GM18507 (cell line): ENCODE measurements at places on chromosomes 5 and 9.

DNA sequence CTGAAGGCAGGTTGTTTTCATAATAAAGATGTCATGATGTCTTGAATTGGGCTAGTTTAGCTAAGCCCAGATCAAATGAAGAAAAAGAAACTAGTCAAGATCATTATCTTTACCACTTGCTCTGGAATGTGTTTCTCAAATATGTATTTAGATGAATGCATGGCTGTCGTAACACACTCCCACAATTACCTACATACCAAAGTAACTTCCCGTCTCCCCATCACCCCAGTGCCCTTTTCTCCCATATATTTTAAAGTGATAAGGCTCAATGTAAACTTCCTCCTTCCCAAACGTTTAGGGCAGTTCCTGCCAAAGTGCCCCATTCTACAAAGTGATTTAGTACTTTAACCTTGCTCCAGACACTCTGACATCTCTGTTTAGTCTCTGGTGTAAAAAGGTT is 61.4 kb downstream of the SLC1A3 start:
- DNase-seq, result no peak

GRCh38 chr5:73640861-73641320 is 14.9 kb downstream of the ARHGEF28 start:
- no peak for DNase-seq

GRCh38 chr9:130118841-130119518 is 53.2 kb upstream of the NCS1 start:
- DNase-seq, result no peak

DNA sequence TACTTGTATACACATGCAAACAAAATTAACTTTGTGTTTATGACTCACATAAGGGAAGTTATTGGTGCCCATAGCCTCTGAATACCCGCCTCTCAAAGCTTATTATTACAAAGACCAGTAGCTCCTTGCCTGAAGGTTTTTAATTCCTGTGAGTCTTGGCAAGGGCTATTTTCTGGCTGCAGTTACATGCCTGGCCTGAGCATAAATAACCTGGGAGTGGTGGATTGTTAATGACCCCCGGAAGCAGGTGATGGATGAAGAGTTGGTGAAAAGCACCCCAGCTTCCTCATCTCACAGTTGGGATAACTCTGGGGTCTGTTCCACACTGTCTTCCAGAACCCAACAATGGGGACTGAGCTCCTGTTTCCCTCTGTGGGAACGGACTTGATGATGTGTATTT is 594.5 kb downstream of the PDE4D start:
- DNase-seq, result no peak

DNA sequence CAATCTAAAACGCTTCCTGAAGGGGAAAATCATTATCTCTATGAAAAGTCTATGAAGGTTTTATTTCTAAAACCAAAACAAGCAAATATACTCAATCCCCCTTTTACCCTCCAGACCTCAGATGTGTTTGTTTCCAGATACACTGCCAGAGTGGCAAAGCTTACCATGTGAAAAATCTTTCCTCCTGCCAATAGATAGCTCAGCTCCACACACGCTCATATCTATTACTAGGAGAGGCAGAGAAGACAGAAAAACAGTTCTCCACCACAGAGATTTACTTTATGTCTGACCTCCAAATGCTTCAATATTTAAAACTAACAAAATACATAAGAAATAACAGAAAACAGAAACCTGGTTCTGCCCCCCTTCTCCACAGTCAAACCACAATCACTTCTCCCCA is 7.0 kb downstream of the IRX2 start:
- DNase-seq, result no peak

DNA sequence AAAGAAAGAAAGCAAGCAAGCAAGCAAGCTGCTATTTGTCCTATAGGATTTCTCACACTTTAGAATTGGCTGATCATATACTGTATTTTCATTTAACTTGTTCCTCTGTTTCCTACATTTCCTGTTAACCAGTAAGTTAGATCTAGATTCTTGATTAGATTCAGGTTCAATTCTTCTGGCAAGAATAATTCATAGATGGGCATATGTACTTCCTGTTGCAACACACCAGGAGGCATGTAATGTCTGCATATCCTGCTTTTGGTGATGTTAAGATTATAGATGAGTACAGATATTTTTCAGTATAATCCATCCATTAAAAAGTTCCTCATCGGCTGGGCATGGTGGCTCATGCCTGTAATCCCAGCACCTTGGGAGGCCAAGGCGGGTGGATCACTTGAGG is 10.8 kb upstream of the KIF27 start:
- no peak for DNase-seq

DNA sequence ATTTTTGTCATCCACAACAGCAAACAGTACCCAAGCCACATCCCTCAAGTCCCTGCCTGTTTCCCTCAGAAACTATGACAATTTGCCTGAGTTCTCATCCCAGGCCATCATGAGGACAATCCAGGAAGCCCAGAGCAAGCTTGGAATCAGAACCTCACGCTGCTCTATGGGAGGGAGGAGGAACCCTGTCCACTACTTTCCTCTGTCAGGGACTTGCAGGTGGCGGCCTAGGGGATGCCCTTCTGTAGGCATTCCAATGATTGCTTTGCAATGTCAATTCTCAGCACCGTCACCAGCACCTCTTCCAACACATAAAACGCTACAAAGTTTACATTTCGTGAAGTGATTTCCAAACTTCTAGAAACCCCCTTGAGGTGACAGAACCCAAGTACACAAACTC is 170.4 kb upstream of the FSTL4 start:
- DNase-seq, result no peak

DNA sequence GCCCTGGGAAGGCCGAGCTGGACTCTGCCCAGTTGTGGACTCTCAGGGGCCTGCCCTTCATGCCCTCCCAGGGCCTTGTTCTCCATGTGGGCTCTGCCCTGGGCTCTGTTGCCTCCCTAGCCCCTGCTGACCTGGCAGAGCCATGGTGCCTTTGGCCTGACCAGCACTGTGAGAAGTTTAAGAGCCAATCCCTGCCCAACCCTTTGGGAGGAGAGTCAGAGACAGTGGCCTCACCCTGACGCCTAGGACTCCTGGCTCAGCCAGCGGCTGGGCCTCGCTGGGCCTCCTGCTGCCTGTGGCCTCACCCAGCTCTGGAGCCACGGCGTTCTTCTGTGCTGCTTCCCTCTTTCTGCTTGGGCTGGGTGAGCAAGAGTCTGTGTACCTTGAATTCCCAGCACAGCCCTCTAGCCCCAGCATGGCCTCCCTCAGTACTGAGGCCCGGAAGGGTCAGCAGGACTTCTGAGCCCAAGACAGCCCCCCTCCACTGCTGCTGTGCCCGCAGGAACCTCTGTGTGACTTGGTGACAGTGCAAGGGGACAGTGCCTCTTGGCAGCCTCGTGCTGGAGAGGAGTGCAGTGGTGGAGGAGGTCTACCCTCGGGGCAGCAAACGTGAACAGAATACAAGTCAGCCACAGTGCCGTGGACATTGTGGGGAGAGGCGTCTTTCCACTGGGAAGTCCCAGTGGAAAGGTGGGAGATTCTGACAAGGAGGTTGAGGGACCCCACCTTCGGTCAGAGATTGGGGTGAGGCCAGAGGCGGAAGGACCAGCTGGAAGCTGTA is 97.4 kb downstream of the CACNA1B start:
- DNase-seq, result no peak

DNA sequence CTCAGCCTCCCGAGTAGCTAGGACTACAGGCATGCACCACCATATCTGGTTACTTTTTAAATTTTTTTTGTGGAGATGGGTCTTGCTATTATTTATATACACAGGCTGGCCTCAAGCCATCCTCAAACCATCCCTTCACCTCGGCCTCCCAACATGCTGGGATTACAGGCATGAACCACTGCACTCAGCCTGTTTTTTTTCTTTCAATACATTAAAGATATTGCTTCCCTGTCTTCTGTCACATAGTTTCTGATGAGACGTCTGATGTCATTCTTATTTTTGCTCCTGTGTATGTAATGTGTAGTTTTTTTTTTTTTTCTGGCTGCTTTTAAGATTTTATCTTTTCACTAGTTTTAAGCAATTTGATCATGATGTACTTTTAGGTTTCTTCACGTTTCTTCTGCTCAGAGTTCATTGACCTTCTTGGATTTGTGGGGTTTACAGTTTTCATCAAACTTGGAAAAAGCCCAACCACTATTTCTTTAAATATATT is 11.4 kb upstream of the RGS3 start:
- no peak for DNase-seq

GRCh38 chr5:146528236-146528635 is 12.2 kb upstream of the GPR151 start:
- no peak for DNase-seq

GRCh38 chr5:66789434-66789833 is 193.2 kb downstream of the MAST4 start:
- DNase-seq, result no peak

GRCh38 chr5:85972539-85972938 is 645.2 kb upstream of the COX7C start:
- no peak for DNase-seq

DNA sequence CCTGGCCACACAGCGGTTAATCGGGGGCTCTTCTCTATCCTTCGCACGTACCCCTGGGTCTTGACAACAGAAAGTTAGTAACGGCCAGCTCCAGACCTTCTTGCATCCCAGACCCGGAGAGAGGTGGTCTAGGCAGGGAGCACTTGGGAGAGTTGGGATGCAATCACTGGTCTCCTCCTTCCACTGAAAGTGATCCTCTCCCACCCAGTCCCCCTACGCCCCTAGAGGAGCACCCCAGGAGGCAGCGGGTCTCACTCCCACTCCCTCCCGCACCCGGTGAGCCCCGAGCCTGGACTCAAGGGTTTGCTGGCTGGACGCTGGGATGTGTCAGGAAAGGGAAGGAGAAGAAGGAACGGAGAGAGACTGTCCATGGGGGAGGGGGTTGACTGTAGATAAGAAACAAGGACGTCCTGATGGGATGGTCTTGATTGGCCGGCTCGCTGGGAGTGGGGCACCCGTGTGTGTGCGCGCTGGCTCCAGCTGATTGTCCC is 2.0 kb downstream of the RORB start:
- DNase-seq, result no peak

DNA sequence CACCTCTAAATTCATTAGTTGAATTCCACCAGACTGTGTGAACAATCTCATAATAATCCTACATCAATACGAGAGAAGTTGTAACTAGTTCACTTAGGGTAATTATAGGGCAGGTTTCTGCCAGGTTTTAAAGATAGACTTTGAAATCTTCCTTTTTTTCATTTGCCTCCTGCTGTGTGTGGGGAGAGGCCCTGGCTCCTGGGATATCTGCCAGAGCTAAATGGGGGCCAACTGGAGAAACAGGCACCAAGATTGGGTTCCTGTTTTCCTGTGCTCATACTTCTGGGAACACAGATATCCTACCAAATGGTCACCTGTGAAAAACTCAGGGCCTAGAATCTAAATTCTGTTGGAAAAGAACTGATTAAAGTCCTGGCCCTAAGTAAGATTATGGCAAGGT is 42.3 kb downstream of the SH3RF2 start:
- DNase-seq, result no peak

- no peak for DNase-seq
Measured at GRCh38 chr9:127131871-127132270, 9.4 kb upstream of the ANGPTL2 start.
